NCI-H1694 (cell line): ENCODE measurements at places on chromosomes 12 and 14.

- no peak for DNase-seq
Observed at GRCh38 chr12:2115101-2115845, 62.5 kb downstream of the CACNA1C start.

DNA sequence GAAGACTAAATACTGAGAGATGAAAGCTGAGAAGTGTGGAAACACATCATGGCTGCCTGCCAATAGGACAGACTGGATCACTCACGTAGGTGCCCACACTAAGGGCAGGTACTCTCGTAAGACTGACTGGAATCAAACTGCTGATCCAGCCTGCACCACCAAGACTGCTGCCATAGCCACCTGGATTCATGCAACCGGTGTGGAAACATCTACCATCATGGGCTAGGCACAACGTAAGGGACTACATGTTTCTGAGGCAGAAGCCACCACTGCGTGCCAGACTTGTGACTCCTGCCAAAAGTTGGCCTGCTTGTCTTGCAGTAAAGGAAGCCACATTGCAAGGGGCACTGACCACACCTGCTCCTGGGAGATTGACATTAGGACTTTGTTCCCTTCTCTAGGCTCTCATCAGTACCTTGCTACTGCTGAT is 3.8 kb downstream of the POMT2 start:
- DNase-seq = no peak

- DNase-seq = no peak
Observed at GRCh38 chr14:65010211-65010931, 23.7 kb downstream of the FNTB start.

DNA sequence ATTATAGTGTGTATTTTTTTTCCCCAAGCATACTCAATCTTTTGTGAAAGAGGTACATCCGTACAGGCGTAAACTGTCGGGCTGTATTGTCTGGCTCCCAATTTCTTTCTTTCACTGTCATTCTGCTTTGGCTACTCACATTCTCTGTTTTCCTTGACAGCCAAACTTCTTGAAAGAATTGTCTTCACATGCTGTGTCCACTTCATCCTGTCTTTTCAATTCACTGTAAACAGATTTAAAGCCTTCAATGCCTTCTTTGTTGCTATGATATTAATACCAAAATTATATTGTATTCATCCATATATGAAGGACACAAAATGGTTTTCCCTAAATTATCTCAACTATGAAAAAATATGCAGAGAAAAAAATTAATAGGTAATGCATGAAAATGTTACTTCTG is 6.0 kb upstream of the ATP23 start:
- DNase-seq = no peak

DNA sequence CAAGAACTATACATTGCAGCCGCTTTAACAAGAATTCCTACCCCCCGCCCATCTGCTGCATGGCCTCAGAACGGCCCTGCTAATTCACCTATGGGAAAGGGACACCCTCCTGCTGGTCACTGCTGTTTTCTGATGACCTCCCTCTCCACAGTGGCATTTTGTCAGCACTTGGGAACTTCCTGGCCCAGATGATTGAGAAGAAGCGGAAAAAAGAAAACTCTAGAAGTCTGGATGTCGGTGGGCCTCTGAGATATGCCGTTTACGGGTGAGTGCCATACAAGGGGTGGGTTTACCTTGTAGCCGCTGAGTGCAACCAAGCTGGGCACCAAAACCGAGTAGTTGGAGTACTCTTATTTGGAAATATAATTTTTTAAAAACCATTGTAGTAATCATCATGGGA is 2.7 kb downstream of the PXMP2 start:
- DNase-seq = no peak

DNA sequence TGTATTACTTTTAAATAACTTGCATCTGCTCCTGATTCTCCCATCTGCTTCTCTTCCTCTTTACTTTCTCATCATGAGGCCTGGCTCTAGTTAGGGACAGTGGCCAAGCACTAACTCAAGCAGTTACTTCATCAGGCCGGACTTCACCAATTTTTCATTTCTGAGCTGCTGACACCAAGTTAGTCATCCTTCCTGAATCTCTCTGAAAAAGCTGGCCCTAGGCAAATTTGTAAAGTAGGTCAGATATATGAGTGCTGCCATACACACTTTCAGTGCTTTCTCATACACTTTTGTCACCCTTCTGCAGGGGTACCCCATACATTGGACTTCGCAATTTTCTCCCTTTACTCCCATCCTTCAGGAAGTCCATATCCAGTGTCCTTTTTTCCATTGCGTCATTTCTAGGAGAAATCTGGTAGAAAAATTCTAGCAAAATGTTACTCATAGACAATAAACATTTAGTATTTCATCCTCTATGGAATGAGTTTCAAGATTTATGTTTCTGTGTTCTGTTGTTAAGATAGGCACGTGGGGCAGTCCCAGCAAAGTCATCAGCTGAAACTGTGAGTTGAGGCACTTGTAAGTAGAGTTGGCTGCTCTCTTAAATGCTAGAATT is 276.8 kb upstream of the TMPO start:
- DNase-seq = no peak

DNA sequence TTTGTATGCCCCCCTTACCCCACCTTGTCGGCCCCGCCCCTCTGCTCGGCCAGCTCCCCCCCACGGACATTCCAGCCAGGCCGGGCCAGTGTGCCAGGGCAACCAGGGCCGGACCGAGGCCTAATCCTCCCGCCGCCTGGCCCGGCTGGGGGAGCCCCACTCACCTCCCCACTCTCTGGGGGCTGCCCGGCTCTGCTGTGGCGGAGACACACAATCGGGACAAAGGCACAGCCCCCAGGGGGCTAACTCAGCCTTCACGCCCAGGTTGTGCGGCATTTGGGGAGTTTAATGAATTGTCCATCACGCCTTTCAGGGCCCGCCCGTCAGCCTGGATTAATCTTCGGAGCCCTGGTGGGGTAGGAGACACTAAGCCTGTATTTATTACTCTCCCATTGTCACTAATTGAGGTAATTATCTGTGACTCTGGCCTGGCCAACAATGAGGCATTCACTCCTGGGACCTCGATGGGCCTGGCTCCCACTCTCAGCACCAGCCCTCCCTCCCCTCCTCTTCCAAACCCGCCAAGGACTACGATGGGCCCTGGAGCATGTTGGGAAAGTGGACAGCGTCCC is 8.7 kb downstream of the WNT1 start:
- no peak for DNase-seq

DNA sequence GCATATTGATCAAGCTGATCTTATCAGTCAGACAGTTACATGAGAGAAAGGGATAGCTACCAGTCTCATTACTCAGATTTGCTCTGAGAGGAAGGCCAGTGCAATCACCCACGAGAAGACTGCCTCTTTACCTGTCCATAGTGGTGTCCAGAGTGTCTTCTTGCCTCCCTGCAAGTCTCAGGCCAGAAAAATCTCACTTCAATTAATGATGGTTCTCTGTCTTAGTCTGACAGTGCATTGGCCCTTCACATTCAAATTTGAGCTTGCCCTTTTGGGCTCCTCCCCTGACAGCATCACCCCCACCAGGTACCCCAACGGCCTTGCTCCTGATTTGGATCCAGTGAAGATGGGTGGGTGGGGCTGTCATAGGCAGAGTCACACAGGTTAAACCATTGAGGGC is at the start of gene AICDA:
AICDA (minus strand) TSS at position 231 of the 400 bp plus-strand sequence; CDS start at position 139, 92 bp downstream.
- no peak for DNase-seq

GRCh38 chr14:35337269-35338255 is 45.4 kb downstream of the PSMA6 start:
- DNase-seq = no peak

GRCh38 chr12:8991371-8992345 is 2.3 kb downstream of the KLRG1 start:
- DNase-seq = no peak

DNA sequence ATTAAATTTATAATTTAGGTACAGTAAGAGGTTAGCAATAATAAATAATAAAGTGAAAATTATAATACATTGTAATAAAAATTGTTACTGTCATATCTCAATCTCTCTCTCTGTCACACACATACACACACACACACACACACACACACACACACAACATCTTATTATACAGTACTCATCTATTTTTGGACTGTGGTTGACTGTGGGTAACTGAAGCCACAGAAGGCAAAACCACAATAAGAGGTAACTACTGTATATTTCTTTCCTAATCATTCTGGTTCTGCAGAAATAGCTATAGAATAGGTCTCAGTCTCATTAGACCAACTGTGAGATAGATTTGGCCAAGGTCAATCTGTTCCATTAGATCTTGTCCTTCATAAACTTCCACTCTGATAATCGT is 33.1 kb upstream of the PTPRO start:
- no peak for DNase-seq

- no peak for DNase-seq
Observed at GRCh38 chr12:71201136-71201679, 43.4 kb upstream of the TSPAN8 start.

DNA sequence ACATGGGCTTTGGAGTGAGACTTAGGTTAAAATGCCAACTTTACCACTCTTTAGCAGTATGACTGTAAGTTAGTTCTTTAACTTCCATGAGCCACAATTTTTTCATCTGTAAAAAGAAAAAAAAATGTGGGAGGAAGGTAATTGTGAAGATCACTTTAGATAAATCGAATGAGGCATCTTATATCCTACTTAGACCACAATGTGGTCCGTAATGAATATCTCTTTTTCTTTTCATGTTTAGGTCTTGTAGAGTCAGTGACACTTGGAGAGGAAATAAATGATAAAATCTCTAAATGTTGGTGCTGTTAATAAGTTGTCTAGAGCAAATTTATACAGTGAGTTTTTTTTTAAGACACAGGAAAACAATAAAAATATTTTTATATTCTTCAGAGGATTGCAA is 34.3 kb downstream of the RGS6 start:
- no peak for DNase-seq

GRCh38 chr12:52856787-52857186 is 8.0 kb upstream of the KRT78 start:
- no peak for DNase-seq

GRCh38 chr12:5043589-5044419 is at the start of gene KCNA5:
Gene KCNA5 (plus strand): TSS chr12:5043879. CDS start chr12:5044148, 269 bp downstream.
- no peak for DNase-seq

- DNase-seq = no peak
Observed at GRCh38 chr12:83473408-83474095, 786.8 kb downstream of the TMTC2 start.

DNA sequence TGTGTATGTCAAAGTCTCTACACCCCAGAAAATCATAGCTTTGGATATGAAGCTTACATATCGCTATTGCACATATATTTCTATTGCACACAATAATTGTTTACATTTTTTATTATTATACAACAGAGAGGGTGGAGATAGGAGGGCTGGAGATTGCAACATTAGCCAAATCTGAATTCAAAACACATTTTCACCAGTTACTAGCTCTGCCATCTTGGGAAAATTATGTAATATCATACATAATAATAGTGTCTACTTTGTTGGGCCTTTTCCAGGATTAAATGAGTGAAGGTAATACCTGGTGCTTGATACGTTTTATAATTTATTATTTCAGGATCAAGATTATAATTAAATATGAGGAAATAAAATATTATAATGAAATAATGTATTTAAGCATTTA is 507.4 kb upstream of the TBX3 start:
- DNase-seq = no peak

DNA sequence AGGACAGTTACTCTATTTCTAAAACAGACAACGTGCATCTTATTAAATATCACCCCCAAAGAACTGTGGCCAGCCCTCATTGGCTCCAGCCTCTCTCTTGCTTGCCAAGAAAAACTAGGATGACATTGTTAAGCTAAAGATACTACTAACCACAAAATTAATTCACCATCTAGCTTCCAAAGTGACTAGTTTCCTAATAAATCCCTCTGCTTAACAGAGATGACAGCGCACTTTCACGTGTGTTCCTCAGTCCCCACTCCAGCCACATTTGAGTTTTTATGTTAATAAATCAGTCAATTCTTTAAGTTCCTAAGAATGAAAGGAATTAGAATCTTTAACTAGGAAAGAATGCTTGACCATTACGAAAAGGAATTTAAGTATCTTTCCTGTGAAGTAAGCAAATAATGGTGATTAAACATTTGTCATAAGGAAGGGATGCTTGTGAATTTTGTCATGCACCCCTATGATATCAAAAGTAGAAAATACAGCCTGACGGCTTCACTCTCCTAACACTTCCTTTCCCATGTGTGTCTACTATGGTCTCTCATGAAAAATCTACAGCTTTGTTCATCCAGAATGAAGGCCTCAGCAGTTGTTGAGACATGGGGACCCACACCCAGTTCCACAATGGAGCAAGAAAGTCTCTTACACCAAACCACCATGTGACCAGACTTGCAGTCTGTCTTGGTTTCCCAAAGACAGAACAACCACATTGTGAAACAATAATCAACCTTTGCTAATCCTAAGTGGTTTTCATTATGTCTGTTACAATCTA is 8.1 kb downstream of the CORO1C start:
- DNase-seq = no peak

GRCh38 chr12:124805050-124805449 is 58.6 kb downstream of the SCARB1 start:
- no peak for DNase-seq

- DNase-seq = no peak
Observed at GRCh38 chr12:58966939-58967338, 46.6 kb upstream of the LRIG3 start.

DNA sequence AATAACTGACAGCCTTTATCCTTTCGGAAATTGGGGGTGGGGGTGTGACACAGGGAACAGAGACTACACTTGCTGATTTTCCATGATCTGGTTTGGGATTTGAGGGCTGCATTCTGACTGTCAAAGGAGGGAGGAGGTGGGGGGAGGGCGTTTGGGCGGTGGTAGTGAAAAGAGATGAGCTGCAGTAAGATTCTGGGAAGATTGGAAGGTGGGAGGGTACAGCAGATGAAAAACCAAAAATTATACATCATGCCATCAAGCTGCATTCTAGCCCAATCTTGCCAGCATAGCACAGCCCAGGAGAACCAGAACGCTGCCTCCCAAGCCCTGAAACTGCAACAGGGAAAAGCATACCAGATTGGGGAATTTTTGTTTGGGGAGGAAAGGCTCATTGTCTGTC is 2.4 kb downstream of the RND1 start:
- no peak for DNase-seq

DNA sequence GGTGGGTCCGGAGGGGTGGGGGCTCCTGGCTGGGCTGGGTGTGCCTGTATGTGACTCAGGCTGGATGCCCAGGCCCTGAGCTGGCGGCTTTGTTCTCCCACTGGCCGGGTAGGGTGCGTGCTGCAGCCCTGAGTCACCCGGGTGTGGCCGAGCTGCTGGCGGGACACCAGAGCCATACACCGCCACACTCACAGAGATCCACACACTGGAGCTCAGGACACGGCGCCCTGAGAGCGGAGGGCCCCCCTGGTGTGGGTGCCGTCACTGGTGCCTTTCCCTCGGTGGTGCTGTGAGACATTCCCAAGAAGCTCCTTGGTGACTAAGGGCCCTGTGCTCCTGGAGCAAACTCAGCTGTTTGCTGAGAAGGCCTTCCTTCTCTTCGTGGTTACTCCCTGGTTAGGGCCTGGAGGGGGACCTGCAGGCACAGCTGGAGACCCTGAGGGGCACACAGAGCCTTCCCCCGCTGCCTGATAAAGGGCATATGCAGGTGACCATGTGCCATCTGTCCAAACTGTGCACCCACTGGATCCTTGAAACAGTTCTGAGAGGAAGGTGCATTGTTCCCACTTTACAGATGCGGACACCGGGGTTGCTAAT is 44.3 kb downstream of the KRT80 start:
- no peak for DNase-seq
